ENCODE measurements at places on chromosomes 2 and 18.

GRCh38 chr2:219576505-219577388 is 4.6 kb downstream of the INHA start:
- DNase-seq, result no peak

DNA sequence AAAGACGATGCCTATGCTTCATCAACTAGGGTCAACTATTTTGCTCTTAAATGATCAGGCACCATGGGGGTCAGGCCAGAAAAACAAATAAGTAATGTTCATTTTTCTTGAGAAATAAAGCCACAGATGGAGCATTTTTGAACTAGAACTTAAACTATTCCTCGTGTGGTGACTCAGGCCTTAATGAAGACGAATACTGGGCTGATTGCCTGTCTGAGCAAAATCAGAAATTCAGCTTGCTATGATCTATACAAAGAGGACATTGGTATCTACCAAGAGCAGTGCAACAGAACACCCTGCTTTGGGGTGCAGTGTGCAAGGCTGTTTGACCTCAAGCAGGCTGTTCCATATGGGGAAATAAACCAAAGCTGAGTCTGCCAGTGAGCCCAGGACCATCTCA is 176.0 kb downstream of the NRP2 start:
- no peak for DNase-seq

DNA sequence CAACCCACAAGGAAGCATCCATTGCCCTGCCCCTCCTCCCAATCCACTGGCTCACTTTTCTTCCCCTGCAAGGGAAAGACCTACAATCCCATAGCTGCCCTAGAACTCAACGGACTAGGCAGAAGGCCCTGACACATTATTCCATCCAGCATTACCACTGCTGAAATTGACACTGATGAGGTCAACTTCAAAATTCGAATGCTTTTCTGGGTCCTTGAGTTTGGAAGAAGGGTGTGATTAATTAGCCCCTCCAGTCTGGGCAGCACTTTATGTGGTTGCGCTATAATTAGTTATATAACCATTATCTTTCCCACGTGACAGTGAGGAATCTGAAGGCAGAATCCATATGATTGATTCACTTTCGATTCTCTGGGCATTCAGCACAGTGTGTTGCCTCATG is 55.7 kb downstream of the EVA1A start:
- no peak for DNase-seq

- DNase-seq, result no peak
These were observed 16.6 kb downstream of the MAP4K4 start for GRCh38 chr2:101714118-101714517.

GRCh38 chr2:9570182-9571060 is 14.8 kb upstream of the ADAM17 start:
- no peak for DNase-seq

DNA sequence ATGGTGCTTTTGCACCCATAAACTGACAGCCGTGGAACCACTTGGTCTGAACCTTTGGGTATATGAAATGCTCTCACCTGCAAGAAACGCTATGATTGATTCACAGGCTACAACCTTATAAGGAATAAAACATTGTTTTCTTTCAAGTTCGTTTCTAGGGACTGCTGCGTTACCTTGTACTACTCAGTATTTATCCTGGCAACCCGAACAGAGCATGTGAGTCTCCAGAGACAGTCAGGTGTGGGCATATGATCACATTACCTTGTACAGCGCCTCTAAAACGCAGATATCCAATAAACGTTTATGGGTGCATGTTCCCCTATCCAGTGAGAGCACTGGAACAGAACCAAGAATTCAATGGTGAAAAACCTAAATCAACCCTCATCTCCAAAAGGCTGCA is 1.7 kb downstream of the CCBE1 start:
- no peak for DNase-seq

DNA sequence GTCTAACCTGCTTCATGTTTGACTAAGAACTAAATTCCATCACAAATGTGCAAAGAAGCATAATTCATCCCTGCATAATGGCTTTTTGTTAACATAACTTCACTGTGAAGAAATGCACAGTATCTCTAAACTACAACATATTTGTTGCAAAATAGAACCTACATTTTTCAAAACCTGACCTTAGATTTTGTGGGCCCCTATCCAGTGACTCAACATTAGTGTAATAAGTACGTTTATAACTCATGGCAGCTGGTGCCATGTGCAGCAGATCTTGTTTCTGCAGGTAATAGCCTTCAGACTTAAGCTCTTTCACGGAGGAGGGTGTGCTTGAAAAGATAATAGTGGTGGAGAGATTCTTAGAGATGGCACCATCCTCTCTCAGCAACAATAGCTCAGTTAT is 28.6 kb upstream of the VWC2L start:
- no peak for DNase-seq

GRCh38 chr18:45998244-45998643 is 31.1 kb upstream of the EPG5 start:
- no peak for DNase-seq

GRCh38 chr2:10028988-10029874 is 14.1 kb upstream of the KLF11 start:
- peak; percentile 21 for DNase-seq

DNA sequence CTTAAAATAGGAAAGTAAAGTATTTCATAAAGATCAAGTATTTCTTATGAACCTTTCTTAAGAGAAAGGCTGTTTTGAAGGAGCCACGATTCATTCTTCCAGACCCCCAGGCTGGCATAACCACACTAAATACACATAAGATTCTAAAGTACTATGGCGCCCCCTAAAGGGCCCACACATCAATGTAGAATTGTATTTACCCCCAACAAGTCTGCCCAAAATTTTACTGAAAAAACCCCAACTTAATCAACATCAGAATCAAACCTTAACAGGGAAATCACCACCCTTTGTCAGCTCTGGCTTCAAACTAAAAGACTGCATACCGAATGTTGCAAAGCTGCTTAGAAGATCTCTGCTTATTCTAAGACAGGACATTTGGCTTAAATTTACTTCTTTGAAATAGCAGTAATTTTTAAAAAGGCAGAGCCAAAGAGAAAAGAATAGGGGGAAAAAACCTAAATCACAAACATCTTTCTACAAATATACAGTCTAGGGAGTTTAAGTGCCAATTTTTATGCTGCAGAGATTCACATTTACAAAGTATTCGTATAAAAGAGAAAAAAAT is 20.4 kb upstream of the BCL2 start:
- no peak for DNase-seq
